ENCODE measurements at places on chromosomes 11 and 22.

GRCh38 chr11:71204294-71204693 is 48.1 kb downstream of the SHANK2 start:
- no peak for DNase-seq
- H3K27me3 ChIP-seq = peaks cover 2% of the 10 kb centered on the region
- no peak overlapping the region for H3K27ac ChIP-seq
- peaks cover 27% of the 10 kb centered on the region for H3K4me1 ChIP-seq

GRCh38 chr11:70467201-70468085 is 69.1 kb downstream of the CTTN start:
- peaks cover 3% of the 10 kb centered on the region for H3K27me3 ChIP-seq
- peaks cover 15% of the 10 kb centered on the region for H3K4me1 ChIP-seq
- H3K27ac ChIP-seq = no peak overlapping the region
- DNase-seq = peak; percentile 81
- no peaks in the 10 kb centered on the region for H3K36me3 ChIP-seq

DNA sequence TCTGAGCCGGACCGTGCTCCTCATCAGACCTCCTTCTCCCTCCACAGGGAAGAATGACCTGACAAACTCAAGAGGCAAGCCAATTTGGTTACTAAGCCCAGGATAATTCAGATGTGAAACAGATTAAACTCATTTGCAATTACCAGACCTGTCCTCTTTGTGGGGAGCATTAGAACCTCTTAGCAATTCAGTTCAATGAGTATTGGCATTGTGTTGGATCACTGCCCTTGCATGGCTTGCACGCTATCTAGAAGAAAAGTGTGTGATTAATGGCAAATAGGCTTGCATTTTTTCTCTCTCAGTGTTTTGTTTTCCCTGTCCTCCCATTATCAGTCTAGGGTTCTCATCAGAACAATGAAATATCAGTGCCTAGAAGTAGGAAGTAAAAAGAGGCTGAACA is 365.6 kb downstream of the OPCML start:
- no peaks in the 10 kb centered on the region for H3K36me3 ChIP-seq
- H3K4me3 ChIP-seq = no peak overlapping the region
- no peaks in the 10 kb centered on the region for H3K4me1 ChIP-seq
- no peak for DNase-seq
- H3K27me3 ChIP-seq = peaks cover 35% of the 10 kb centered on the region
- H3K27ac ChIP-seq = no peak overlapping the region

DNA sequence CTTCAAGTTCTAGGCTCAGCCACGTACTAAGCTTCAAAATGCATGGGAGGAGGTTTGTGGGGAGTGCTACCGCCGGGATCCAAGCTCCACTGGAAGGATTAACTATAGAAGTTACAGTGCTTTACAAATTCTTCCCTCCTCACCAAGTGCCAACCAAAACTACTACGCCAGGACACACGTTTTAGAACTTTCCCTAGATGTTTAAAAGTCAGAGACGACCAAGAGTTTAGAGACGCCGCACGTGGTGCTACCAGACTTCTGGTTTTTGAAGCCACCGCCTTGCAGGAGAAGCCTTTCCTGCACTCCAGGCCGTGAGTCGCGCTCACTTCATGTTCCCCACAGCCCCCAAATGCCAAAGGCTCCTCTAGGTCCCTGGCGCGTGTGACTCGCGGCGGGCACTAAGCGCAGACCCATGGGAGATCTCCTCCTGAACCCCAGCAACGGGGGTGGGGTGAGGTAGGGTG is 734 bp downstream of the SNU13 start:
- H3K36me3 ChIP-seq = no peaks in the 10 kb centered on the region
- H3K4me3 ChIP-seq = peak overlapping the region; percentile 90
- H3K27ac ChIP-seq = peak overlapping the region; percentile 99
- peak; percentile 42 for DNase-seq
- peaks cover 4% of the 10 kb centered on the region for H3K27me3 ChIP-seq
- H3K4me1 ChIP-seq = peaks cover 17% of the 10 kb centered on the region

DNA sequence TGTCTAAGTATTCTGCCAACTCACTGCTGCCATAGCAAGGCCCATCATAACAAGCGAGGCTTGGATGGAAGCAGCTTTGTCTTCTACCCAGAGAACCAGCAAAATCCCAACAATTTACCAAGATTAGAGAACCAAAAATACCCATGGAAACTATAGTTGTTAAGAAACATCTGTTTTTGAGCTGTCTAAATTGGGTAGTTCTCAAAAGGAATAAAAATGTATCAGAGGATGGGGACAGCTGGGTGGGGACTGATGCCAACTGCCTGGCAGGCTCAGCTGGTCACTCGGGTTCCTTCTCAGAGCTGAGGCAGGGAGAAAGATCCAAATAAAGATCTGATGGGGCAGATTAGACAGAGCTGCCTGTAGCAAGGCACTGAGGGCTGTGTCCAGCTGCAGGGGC is 85.9 kb upstream of the GRK3 start:
- H3K4me3 ChIP-seq = no peak overlapping the region
- H3K27me3 ChIP-seq = no peaks in the 10 kb centered on the region
- H3K36me3 ChIP-seq = peaks cover 94% of the 10 kb centered on the region

GRCh38 chr11:118581057-118581456 is 8.8 kb downstream of the ARCN1 start:
- DNase-seq = no peak
- peaks cover 49% of the 10 kb centered on the region for H3K36me3 ChIP-seq
- peaks cover 3% of the 10 kb centered on the region for H3K27me3 ChIP-seq
- no peak overlapping the region for H3K27ac ChIP-seq
- no peak overlapping the region for H3K4me3 ChIP-seq

- H3K4me3 ChIP-seq = no peak overlapping the region
- H3K4me1 ChIP-seq = peaks cover 22% of the 10 kb centered on the region
- H3K27me3 ChIP-seq = peaks cover 3% of the 10 kb centered on the region
Measured at GRCh38 chr11:68763926-68764657, 12.8 kb upstream of the TESMIN start.

DNA sequence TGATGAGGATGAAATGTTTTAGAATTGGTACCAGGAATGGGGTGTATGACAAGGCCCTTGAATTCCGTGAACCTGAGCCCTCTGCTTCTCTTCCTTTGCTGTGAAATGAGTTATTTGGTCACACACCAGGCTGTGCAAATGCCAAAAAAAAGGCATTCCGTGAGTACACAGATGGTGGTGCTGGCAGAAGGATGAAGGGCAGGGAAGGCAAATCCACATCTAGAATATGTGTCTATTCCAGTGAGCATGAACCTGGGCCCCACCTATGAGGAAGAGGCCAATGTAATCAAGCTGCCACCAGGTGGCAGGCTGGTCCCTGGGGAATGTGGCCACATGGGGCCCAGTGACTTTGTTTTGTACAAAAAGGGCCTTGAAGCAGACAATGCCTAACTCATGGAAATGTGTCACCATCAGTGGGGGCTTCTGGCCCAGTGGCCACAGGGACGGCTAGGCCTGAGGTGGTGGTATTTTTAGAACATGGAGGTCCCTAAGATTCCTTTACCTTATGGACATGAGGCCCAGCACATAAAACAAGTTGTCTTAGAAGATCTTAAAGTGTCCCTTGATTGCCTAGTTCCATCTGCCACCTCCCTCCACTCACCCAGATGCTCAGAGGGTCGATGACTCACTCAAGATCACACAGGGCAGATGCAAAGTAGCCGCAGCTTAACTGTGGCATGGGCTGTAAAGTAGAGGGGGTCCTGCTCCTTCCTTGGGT is 3.9 kb upstream of the RNF215 start:
- DNase-seq = no peak
- peaks cover 16% of the 10 kb centered on the region for H3K27me3 ChIP-seq
- H3K4me3 ChIP-seq = no peak overlapping the region
- H3K36me3 ChIP-seq = no peaks in the 10 kb centered on the region
- H3K4me1 ChIP-seq = peaks cover 46% of the 10 kb centered on the region

GRCh38 chr22:37016134-37016910 is 2.9 kb downstream of the TST start:
- no peak overlapping the region for H3K27ac ChIP-seq
- no peaks in the 10 kb centered on the region for H3K36me3 ChIP-seq
- H3K4me3 ChIP-seq = peak overlapping the region; percentile 61
- peaks cover 3% of the 10 kb centered on the region for H3K27me3 ChIP-seq

GRCh38 chr22:37208401-37209139 is 3.7 kb downstream of the SSTR3 start:
- H3K27ac ChIP-seq = no peak overlapping the region
- H3K4me1 ChIP-seq = peaks cover 57% of the 10 kb centered on the region
- H3K27me3 ChIP-seq = peaks cover 20% of the 10 kb centered on the region

GRCh38 chr11:105399511-105399910 is 210.4 kb upstream of the GRIA4 start:
- no peak overlapping the region for H3K27ac ChIP-seq
- H3K36me3 ChIP-seq = no peaks in the 10 kb centered on the region

DNA sequence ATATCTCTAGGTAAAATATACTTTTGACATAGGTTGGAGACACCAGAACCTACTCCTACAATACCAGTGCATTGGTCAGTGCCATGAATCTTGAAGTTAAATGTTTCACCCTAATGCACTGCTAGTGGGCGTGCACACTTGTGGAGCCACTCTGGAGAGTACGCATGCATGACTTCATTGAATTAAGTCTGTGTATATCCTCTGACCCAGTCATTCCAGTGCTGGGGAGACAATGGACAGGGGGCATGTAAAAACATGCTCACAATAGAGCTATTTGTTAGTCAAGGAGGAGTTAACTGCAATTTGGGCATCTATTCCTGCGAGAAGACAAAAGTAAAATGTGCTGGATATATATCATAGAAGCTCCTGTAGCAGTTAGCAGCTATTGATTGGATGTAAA is 335.4 kb upstream of the NCAM1 start:
- H3K4me3 ChIP-seq = no peak overlapping the region
- no peak overlapping the region for H3K27ac ChIP-seq
- H3K4me1 ChIP-seq = peaks cover 21% of the 10 kb centered on the region
- no peak for DNase-seq

DNA sequence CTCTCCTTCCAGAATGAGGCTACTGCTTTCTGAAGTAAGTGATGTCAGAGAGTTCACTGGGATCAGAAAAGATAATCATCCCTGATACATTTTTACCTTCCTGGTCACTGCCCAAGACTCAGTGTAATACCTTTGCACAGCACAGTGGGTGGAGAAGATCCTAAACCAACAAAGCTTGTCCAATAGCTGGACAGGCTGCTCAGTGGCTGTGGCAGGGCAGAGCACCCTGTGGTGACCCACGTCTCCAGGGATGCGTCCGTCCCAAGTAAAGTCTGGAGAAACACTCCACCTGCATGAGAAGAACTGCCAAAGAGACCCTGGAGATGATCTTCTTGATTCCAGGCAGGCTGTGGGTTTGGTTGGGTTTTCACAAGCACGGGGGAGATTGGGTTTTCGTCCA is 31.0 kb upstream of the TLCD5 start:
- no peak overlapping the region for H3K4me3 ChIP-seq
- H3K4me1 ChIP-seq = peaks cover 7% of the 10 kb centered on the region
- no peaks in the 10 kb centered on the region for H3K36me3 ChIP-seq
- DNase-seq = no peak
- peaks cover 65% of the 10 kb centered on the region for H3K27me3 ChIP-seq
- no peak overlapping the region for H3K27ac ChIP-seq

DNA sequence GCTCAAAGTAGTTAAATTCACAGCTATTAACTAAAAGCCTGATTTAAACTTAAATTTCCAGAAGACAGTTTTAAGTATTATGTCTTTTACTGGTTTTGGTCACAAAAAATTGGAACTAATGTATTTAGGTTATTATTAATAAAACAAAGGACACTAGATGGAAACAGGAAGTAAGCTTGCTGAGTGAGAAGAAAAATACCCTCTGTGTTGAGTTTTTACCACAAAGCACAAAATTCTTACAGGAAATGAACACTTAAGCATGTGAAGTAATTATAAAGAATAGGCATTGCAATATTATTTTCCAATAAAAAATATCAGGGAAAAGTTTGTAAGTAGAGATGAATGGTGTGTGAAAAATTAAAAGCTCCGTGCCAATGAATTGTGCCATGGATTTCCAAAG is 46.3 kb downstream of the PIK3C2A start:
- H3K4me3 ChIP-seq = no peak overlapping the region
- H3K36me3 ChIP-seq = peaks cover 12% of the 10 kb centered on the region
- H3K27me3 ChIP-seq = no peaks in the 10 kb centered on the region
- no peak for DNase-seq

DNA sequence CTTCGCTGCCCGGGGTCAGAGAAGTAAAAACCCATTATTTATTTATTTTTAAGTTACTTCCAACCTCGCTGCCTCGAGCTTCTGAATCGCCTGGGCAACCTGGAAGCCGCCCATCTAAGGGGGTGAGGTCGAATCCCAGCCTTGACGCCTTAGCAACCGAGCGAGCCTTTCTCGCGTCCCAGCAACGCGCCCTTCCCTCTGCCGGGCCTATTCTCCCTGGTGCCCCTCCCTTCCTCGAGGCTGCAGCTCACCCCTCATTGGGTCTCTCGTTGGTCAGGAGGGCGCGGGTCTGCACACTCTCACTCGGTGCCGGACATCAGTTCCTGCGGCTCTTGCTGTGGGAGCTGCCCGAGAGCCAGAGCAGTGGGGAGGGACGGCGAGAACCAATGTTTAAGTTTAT is at the start of gene CCDC81:
Gene CCDC81 (plus strand): TSS at position 302 of the 400 bp plus-strand sequence. CDS start 277 bp downstream, outside the sequence.
- peak; percentile 58 for DNase-seq
- no peak within 1 kb of the TSS for H3K27ac ChIP-seq
- H3K36me3 ChIP-seq = peaks cover 5% of the 10 kb centered on the region
- H3K27me3 ChIP-seq = peaks cover 8% of the 10 kb centered on the region
- peak within 1 kb of the TSS; percentile 74 for H3K4me3 ChIP-seq
- H3K4me1 ChIP-seq = peaks cover 11% of the 10 kb centered on the region

DNA sequence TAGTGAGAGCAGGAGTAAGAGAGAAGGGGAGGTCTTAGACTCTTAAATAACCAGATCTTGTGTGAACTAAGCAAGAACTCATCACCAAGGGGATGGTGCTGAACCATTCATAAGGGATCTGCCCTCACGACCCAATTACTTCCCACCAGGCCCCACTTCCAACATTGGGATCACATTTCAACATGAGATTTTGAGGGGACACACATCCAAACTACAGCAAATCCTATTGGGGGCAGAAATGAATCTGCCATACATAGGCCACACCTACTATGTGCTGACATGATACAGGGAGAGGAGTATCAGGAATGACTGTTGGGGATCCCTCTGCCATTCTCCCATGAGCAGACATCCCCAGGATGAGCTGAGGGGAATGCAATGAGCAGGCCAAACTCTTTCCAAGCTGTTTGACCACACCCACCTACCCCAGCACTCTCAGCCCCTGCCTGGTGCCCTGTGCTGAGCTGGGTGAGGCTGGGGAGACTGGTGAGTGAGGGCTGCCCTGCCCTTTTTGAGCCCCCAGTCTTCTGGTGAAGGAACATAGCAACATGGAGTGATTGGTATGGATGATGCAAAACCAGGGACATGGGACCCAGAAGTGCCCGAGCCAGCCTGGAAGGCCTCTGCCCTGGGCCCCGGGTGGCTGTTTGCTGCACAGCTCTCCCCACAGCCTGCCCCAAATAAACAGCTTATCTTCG is 1.2 kb upstream of the GTSE1 start:
- H3K4me3 ChIP-seq = peak overlapping the region; percentile 87
- H3K27ac ChIP-seq = no peak overlapping the region
- no peak for DNase-seq
- peaks cover 55% of the 10 kb centered on the region for H3K4me1 ChIP-seq
- H3K27me3 ChIP-seq = no peaks in the 10 kb centered on the region
- H3K36me3 ChIP-seq = peaks cover 32% of the 10 kb centered on the region

- H3K4me3 ChIP-seq = no peak overlapping the region
- peaks cover 38% of the 10 kb centered on the region for H3K4me1 ChIP-seq
- H3K27ac ChIP-seq = no peak overlapping the region
- no peak for DNase-seq
- H3K36me3 ChIP-seq = no peaks in the 10 kb centered on the region
Measured at GRCh38 chr11:134517115-134517514, 105.1 kb upstream of the B3GAT1 start.
